ENCODE measurements at places on chromosomes 1 and 21. TPM values are rescaled to one million over a fixed set of nuclear protein-coding genes. Genes with fewer than 3 reads are reported as not detected.

Gene RNASEL
- total RNA-seq, result 8.7 TPM

Gene RIIAD1
- total RNA-seq, result 2.3 TPM

Gene KANK4
- total RNA-seq, result 38.6 TPM

Gene LRRN2
- 10.2 TPM for total RNA-seq

Gene COPA
- 127 TPM for total RNA-seq

Gene FMO1
- 75.4 TPM for total RNA-seq

Gene GIPC2
- total RNA-seq, result 7.5 TPM

Gene LRRC7
- 9.9 TPM for total RNA-seq

Gene SPAG17
- 6.3 TPM for total RNA-seq

Gene PYHIN1
- total RNA-seq, result 0.18 TPM

Gene DRAXIN
- 0.93 TPM for total RNA-seq

Gene KCNJ9
- total RNA-seq, result 0.12 TPM

Gene AQP10
- 0.12 TPM for total RNA-seq

Gene SIK1
- 22.8 TPM for total RNA-seq

Gene CA6
- not detected for total RNA-seq

Gene S100A3
- total RNA-seq, result not detected

Gene AGMAT
- total RNA-seq, result 20.6 TPM

Gene AMY1C
- not detected for total RNA-seq

Gene MYOG
- total RNA-seq, result 32.3 TPM

Gene DYNLT5
- 2.2 TPM for total RNA-seq

Gene CNTN2
- total RNA-seq, result 1.8 TPM

Gene RGS7
- 5.0 TPM for total RNA-seq

Gene CFAP141
- total RNA-seq, result not detected

Gene NCMAP
- total RNA-seq, result 0.47 TPM

Gene SLAMF6
- 0.12 TPM for total RNA-seq

Gene GNAT2
- total RNA-seq, result not detected

Gene CREG1
- 103 TPM for total RNA-seq

Gene C1QB
- total RNA-seq, result 41.5 TPM

Gene AJAP1
- 4.0 TPM for total RNA-seq

Gene SNAP47
- 59.7 TPM for total RNA-seq

Gene KDF1
- 8.9 TPM for total RNA-seq

Gene CDA
- 4.3 TPM for total RNA-seq

Gene RNU1-3
- total RNA-seq, result 7,909 TPM

Gene EXOSC10
- total RNA-seq, result 58.0 TPM

Gene CD244
- 0.93 TPM for total RNA-seq

Gene CYP2J2
- 4.7 TPM for total RNA-seq

Gene DYNLT4
- total RNA-seq, result not detected

Gene KRTAP12-2
- total RNA-seq, result not detected

Gene MROH7
- 7.9 TPM for total RNA-seq

Gene UCK2
- 33.3 TPM for total RNA-seq

Gene PGLYRP4
- total RNA-seq, result not detected

Gene CCDC185
- total RNA-seq, result not detected

Gene S100A12
- total RNA-seq, result 32.5 TPM

Gene AIRE
- 0.70 TPM for total RNA-seq

Gene SESN2
- total RNA-seq, result 12.6 TPM

Gene DIRAS3
- 1.5 TPM for total RNA-seq

Gene TLCD4
- 10.0 TPM for total RNA-seq

Gene AZIN2
- total RNA-seq, result 15.0 TPM

Gene ST6GALNAC5
- total RNA-seq, result 17.3 TPM

Gene GPA33
- total RNA-seq, result 0.12 TPM

Gene SPRR4
- not detected for total RNA-seq

Gene LIPI
- not detected for total RNA-seq

Gene NEXN
- 7.0 TPM for total RNA-seq

Gene CYP4B1
- total RNA-seq, result 4.8 TPM

Gene MFSD2A
- 4.4 TPM for total RNA-seq
